AG20443 (cell line): ENCODE measurements at places on chromosomes 2 and 18.
A peak's percentile ranks its signal among the peaks of the same experiment; 100 is the strongest.

GRCh38 chr18:4851301-4851976 lies 345.6 kb downstream of the AKAIN1 start:
- DNase-seq: no peak

DNA sequence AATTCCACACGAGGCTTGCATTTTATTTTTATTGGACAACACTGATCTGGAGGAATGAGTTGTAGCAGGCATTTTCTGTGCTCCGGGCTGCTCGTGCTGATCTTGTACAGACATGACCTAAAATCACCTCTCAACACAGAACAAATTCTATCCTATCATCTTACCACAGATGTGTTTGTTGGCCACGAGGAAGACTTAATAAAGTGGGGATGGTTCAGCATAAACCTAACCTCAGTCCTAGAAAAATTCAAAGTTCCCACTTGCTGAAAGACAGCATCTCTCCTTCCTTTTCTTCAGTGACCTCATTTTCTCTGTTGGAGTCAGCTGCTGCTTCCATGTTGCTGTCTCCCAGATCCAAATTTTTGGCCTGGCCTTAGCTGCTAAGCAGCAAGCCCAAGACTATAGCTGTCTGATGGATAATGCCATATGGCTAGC lies 45.3 kb downstream of the RBKS start:
- DNase-seq: no peak

- DNase-seq: no peak
Observed at GRCh38 chr2:61742955-61743354, 110.9 kb downstream of the FAM161A start.

GRCh38 chr2:152715854-152716428 lies 1.3 kb downstream of the PRPF40A start:
- peak; percentile 11 for DNase-seq

DNA sequence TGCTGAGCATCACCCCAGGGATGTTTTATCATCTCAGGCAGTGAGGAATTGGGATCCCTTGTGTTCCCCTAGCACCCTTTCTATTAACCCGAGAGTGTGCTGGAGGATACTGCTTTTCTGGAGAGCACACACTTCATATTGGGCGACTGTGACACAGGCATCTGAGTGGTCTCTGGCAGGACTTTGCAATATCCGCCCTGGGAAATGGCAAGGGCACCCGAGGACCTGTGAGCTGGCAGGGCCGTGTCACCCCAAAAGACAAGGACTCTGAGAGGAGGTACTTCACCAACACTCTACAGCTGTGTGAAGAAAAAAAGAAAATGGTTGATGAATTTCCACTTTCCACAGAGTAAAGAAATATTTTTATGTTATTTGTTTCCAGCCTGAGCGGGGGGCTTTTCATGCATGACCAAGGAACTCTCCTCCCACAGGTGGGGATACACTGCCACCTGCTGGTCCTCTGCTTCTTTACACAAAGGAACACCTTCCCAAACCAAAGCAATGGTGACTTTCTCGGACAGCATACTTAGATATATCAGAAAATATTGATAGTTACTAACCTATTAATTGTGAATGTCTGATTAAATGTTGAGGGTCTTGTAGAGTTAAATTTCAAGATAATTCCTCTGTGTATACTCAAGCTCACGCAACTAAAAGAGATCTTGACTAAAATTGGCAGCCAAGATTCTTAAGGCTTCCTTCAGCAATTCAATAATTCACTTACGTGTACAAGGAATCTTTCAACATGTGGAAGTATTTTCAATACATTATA lies 45.9 kb upstream of the REG3G start:
- no peak for DNase-seq

GRCh38 chr18:12048827-12049175 lies 44.8 kb upstream of the ANKRD62 start:
- DNase-seq: peak; percentile 35

DNA sequence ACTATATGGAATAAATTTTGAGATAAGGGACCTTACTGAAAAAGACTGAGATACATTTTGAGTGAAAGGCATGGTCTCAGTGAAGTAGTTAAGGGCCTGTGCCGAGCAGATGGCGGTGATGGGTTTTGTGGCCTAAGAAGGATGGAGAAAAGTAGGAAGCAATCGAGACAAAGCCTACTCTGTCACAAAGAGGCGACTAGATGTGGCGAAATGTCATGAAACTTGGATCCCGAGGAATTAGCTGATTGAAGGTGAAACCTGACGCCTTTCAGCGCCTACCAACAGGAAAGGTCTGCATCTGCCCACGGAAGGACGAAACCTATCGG lies 558 bp upstream of the CEP192 start:
- peak; percentile 16 for DNase-seq

DNA sequence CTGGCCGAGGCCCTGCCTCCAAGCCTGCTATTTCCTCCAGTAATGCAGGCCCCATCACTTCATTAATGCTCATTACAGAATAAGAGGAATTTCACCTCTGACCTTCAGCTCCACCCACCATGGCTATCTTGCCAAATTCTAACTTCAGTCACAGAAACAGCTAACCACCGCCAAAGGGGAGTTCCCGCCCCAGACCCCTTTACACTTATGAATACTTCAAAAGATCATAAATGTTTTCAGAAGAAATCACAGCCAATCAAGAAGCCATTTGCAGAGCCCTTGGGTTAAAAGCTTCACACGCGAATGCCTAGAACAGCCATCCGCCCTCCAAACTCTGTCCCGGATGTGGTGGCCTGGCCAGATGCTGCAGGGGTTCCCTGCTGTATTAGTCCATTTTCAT lies 73.8 kb upstream of the TWIST2 start:
- DNase-seq: no peak

GRCh38 chr2:239190361-239190760 lies 210.5 kb downstream of the HDAC4 start:
- DNase-seq: no peak

GRCh38 chr2:201807452-201807999 lies 1.2 kb downstream of the CDK15 start:
- DNase-seq: peak; percentile 80

GRCh38 chr18:3966246-3966641 lies 488.9 kb downstream of the DLGAP1 start:
- DNase-seq: no peak

GRCh38 chr2:120472891-120473309 lies 127.0 kb downstream of the INHBB start:
- DNase-seq: peak; percentile 37

DNA sequence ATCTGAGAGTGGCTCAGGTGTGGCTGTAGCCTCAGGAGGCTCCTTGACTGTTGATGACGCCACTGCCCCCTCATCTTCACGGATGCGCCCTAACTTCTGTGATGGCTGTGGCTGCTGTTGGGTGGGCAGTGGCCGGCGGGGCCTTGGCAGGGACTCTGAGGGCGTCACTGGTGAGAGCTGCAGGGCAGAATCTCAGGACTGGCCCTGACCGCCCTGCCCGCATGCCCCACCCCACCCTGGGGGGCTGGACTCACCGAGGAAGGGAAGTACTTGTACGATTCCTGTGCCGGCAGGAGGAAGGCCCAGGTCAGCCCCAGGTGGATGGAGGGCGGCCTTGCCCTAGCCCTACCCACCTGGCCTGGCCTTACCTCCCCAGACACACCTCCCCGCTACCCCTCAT lies 2.4 kb downstream of the CXXC1 start:
- no peak for DNase-seq

DNA sequence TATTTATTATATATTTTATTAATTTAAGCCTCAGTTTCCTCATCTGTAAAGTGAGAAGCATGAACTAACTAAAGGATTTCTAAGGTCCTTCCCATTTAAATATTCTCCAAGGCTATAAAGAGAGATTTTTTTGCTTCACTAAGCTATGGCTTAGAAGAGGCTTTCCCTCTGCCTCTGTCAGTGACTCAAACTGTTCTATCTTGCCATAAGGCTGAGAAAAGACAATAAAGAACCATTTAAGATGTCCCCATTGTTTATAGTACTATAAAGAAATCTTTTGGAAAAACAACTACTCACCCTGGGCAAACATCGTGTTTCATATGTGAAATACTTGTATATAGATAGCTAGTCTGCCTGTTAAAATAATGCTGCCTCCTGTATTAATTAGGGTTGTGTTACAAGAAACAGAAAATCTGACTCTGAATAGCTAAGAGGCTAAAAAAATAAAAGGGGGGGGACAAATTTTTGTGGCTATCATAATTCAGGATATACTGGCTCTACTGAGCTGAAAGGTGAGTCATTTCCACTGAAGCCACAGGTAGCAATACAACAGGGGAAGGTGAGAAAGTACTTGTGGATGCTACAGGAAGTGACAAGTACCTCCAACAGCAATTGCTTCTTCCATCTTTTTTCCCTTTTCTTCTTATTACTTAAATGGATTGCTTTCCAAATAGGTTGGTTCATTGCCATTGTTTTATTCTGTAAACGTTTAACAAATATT lies 25.4 kb downstream of the EPHA4 start:
- no peak for DNase-seq

DNA sequence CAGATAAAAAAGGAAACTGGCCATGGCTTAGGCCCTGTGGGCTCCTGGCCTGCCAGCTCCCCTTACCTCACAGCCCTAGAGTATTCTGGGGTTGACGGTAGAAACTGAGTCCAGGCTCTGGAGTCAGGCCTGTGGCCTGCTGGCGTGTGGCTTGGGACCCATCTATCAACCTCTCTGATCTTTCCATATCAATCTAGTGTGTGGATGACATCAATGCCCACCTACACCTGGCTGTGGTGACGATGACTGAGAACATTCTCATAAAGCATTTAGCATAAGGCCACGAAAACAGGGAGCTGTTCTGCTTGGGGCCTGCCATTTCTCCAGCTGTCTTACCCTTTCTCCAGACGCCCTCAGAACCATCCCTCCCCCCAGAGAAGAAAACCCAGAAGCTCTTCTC lies 17.9 kb downstream of the PCARE start:
- DNase-seq: no peak

GRCh38 chr2:28927878-28928277 lies 33.4 kb downstream of the WDR43 start:
- DNase-seq: peak; percentile 49

DNA sequence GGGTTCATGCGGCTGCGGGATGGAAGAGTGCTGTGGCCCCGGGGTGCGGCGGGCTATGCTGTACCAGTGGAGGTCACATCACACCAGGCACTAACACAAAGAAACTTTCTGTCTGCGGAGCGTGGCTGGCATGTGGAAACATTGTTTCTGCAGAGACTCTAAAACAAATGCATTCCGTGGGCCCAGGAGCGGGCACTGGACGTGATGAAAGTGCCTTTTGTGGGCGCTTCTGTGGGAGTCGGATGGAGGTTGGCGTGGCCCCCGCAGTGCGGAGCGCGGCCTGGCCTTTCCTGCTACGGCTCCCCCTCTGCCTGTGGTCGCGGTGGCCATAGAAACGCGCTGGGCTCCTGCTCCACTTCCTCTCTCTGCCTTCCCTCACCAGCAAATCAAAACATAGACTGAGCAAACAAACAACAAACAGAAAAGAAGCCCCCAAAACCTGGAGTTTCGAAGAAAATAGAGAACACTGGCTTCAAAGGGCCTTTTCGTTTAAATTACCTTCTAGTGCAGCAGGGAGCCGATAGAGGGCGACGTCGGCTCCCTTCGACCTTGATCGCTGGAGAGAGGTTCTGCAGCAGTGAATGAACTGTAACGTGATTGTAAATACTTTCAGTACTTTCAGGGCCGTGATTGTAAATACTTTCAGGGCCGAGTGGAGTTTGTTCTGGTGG lies 51.4 kb downstream of the KIF5C start:
- peak; percentile 65 for DNase-seq

DNA sequence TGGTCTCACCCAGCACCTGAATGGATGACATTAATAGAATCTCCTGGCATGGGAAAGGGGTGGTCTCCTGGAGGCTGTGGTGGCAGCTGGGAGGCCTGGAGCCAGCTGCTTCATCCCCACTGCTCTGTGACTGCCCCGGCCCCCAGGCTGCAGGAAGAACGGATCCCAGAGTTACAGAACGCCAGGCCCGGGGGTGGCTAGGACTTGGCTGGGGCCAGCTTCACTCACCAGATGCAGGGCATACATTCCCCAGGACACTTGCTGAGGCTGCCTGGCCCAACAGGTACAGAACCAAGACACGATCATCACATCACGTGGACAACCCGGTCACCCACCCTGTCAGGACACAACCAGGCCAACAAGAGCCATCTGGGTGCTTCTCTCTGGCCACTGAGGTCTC lies 178.6 kb upstream of the SALL3 start:
- no peak for DNase-seq

- no peak for DNase-seq
Observed at GRCh38 chr18:70194227-70194890, 11.1 kb downstream of the RTTN start.

DNA sequence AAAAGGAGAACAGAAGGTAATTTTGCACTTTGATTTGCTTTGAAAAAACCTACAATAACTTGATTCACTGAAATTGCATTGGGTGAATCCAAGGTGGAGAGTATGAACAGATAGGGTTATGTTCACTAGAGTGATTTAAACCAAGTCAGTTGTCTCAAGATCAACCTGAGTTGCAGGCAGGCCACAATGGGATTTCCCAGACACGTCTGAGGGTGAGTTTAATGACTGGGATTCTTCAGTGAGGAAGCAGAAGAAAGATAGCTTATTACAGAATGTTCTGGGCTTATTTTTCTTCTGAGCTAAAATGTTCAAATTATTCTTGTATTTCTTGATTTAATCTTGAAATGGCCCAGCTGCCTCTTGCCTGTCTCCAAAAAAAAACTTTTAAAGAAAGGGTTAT lies 20.1 kb downstream of the COL4A4 start:
- DNase-seq: no peak

DNA sequence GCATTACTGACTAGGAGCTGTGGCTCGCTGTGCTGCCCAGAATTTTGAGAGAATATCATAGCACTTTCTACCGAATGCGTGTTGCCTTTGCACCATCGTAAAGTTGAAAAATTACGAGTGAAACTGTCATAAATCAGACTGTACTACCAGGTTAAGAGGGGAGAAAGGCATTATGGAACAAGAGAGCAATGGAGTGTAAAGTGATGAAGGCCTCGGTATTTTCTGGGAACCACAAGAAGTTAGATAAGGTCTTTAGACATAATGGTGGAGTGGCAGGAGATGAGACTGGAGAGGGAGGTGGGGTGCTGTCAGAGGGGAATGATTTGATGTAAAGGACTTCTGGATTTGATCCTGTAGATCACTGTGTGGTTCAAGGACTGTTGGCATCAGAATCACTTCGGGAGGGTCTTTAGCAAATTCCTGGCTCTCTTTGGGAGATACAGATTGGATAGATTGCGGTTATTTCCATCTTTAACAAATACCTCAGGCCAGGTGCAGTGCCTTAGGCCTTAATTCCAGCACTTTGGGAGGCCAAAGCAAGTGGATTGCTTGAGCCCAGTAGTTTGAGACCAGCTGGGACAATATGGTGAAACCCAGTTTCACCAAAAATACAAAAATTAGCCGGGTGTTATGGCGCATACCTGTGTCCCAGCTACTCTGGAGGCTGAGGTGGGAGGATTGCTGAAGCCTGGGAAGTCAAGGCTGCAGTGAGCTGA lies 4.9 kb upstream of the ADGRF3 start:
- no peak for DNase-seq

DNA sequence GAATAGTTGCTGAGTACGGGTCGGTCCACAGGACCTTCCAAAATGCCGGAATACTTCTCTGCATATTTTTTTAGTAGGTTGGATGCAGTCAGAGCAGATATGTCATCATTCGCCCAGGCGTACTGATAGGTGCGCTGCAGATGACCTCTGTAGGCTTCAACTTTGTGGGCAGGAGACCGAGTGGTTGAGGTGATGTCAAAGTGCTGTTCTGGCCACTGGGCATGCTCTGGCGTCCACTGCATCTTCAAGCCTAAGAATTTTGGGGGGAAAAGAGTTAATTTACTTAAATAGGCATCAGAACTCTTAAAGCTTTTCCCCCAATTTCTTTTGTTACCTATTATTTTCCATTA lies 124.3 kb downstream of the FIGN start:
- no peak for DNase-seq

GRCh38 chr2:41109744-41110143 lies 657.9 kb upstream of the SLC8A1 start:
- DNase-seq: no peak
